Left ventricle myocardium superior (tissue), 1 donor: ENCODE measurements at places on chromosomes 1 and 21. TPM values are rescaled to one million over a fixed set of nuclear protein-coding genes. Genes with fewer than 3 reads are reported as not detected.

DNA sequence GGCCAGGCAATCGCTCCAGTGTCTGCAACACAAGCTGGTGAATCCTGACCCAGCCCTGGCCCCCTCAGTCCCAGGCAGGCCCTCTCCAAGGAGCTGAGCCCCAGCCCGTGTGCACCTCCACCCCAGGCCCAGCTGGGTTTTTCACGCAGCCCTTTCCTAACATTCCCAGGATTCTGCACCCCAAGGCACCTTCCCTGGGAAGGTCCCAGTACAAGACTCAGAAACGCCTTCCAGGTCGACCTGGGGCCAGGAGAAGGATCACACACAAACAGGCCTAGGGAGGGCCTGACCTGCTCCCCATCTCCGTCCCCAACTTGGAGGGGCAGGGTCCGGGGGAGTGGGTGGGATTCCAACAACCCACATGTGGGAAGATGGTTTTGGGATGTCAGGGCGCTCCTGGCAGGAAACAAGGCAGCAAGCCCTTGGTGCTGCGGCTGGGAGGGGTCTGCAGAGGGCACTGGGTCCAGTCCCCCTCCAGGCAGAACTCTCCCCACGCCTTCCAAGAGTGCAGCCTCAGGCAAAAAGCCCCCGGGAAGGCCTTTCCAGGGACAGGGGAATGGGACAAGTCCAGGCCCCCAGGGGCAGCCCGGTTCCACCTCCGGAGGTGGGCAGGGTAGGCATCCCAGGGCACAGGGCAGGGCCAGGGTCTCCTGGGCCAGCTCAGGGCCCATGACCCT, 58.3 kb downstream of the KCNAB2 start:
- DNase-seq, result no peak

Gene FAF1
- total RNA-seq, result 99.2 TPM

GRCh38 chr1:20151906-20152598, 12.9 kb downstream of the PLA2G2F start:
- DNase-seq, result peak; percentile 90

- DNase-seq, result no peak
These were observed 7.1 kb downstream of the CHRNB2 start for GRCh38 chr1:154574716-154575115.

GRCh38 chr1:150555971-150556865, 7.0 kb downstream of the ADAMTSL4 start:
- DNase-seq, result no peak

DNA sequence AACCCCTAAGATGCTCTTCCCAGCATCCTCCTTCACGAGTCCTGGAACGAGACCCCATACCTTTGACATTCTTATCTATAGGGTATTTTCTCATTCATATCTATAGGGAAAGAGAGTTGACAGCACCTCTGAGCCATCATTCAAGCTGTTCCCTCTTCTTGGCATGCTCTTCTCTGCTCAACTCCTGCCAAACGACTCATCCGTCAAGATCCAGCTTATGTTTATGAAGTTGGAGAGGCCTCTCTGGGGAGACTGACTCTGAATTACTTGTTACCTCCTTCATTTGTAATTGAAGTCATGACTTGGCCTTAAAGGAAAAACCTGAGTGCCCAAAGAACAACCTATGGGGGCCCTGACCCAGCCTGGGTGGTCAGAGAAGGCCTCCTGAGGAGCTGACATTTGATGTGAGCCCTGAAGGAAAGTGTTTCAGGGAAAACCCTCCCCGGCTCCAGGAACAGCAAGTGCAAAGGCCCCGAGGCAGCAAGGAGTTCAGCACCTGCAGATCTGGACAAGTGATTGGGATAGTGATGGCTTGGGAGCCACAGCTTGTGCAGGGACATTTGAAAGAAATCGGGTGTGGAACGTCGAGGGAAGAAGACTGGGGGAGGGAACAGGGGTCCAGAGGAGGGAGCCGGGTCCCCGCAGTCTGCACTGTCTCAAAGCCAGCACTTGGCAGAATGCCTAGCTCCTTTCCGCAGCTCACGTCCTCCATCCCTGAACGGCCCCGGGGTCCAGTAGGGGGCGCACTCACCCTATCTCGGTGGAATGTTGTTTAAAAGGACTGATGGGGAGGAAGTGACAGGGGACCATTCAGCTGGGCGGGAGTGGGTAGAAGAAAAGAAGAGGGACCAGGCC, 14.0 kb upstream of the CDA start:
- DNase-seq, result peak; percentile 91

DNA sequence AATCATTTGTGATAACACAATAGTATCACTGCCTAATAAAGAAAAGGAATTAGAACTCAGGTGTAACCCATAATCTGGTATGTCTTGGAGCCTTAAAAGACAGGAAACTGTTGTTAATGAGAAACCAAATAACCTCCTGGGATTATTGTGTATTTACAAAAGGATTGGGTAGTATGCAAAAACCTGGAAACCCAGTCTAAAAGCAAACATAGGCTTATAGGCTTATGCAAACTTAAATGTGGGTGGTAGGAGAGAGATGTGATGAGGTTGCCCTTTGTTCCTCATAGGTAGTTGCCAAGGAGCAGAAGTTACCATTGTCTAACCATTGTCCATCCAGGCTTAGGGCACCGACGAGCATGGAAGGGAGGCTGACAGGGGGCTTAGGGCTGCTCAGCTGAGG, 165.8 kb downstream of the AK5 start:
- no peak for DNase-seq

GRCh38 chr1:18711536-18712251, 81.0 kb downstream of the PAX7 start:
- no peak for DNase-seq

Gene LCE2B
- total RNA-seq, result not detected

DNA sequence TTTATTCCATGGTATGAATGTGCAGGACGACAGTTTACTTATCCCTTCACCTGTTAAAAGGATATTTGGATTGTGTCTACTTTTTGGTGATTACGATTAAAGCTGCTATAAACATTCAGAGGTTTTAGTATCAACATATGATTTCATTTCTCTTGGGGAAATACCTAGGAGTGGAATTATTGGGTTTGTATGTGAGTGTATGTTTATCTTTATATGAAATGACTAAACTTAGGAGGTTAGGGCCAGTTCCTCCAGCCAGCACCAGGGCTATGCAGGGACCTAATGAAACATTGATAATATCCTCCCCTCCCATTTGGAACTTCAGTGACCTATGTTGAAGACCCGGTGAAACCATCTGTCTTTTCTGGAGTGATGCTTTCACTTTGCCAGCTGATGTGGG, 13.8 kb downstream of the TMEM51 start:
- DNase-seq, result no peak

DNA sequence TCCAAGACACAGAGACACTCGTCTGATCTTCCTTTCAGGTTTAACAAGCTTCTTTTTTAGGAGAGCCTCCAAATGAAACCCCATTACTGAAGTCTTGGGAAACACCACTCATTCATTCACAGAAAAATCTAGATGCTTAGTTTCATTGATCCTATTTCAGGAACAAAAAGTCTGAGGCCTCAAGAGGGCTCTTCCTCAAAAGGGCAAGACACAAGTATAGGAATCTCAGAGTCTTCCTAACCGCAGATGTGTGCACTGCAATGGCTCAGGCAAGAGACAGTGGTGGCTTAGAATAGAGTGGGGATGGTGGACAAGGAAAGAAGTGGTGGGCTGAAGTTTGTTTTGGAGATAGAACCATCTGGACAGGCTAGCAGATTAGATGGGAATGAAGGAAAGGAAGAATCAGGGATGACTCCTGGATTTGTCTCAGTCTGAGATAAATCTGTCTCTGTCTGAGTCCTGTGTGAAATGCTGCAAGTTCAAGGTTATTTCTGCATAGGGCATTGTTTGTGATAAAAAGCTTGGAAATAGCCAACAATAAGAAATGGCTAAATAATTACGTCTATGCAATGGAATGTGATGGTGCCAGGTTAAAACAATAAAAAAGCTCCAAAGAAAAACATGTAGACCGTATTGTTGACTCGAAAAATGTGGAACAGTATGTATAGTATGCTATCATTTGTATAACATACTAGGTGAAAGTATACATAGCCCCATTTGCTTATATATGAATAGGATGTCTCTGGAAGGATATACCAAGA, 8.9 kb upstream of the CTSE start:
- DNase-seq, result no peak

Gene S100A7
- not detected for total RNA-seq

- DNase-seq, result no peak
These were observed 5.6 kb upstream of the TNFSF18 start for GRCh38 chr1:173056365-173056764.

DNA sequence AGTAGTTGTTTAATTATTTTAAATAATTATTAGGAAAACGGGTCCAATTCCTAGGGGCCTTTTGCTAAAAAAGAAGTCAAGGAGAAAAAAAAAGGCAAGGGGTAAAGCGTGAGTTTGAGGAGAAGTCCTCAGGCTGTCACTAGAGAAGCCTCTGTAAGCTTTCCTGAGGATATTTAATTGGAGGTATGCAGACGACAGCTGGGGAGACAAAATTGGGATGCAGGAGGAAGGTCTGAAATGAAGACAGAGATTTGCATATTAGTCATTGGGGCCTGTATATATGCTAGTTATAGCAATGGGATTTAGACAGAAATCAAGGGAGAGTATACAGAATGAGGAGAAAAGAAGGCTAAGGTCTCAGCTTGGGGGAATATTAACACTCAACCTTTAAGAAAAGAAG, 8.6 kb downstream of the ATP6V1G3 start:
- DNase-seq, result no peak
